ENCODE measurements at places on chromosomes 3 and 15.

DNA sequence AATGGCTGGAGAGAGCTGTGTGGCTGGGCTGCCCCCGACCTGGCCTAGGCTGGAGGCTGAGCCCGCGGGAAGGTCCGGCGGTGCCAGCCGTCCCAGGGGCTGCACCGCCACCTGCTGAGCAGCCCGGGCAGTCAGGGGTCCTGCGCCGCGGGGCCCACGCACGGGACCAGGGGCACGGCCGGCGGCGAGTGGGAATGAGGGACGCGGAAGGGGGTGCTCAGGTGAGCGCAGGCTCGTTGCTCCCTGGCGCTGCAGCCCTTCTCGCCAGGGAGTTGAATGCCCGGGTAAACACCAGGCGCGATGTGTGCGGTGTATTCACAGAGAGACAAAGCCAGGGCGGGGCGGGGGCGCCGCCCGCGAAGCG is 666 bp upstream of the SEMA3F start:
- DNase-seq = no peak

DNA sequence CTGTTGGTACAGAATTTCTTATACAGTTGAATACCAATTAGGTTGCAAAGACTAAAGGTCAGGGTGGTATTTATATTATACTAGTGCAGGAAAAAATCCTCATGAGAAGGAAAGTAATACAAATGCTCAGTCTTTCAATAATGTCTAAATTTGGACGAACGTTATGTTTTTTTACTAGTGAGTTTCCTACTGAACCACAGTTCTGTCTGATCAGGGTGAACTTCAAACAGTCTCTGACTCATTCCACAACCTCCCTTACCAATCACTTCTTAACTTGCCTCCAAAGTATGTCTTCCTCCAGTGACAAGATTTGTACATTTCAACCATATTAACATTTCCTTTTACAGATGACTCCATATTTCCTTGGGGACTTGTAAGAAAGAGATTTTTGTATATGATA is 3.4 kb downstream of the TMEM212 start:
- DNase-seq = no peak

DNA sequence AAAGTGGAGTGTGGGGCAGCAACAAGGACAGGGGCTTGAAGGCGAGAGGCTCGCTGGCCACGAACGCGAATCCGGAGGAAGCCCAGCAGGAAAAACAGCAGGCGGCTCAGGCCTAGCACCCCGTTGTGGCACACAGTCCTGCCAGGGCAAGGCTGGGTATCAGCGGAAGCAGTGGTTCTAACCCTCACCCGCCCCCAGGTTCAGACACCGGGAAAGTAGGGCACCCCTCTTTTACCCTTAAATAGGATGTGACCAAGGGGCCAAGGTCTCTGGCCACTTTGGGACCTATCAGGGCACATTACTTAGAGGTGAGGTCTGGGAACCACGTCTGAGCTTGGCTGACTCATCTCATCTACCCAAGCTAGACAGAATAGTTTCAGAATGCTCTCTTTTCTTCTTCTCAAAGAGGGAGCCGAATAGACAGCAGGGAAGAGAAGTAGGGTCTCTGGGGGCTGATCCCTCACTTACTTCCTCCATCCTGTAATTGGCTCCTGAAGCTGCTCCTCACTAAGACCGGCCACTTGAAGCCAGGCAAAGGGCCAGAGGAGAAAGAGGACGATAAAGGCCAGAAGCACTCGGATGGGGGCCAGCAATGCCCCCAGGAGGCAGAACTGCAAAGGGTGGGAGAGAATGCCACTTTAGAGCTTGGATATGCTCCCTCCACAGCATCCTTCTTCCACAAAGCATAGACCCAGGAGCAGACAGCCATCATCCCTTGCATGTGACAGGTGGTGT is 1.7 kb downstream of the LPCAT4 start:
- DNase-seq = no peak

GRCh38 chr3:9205345-9206143 is 43.9 kb downstream of the SRGAP3 start:
- no peak for DNase-seq

- DNase-seq = no peak
These were observed 61.9 kb downstream of the CRYBG3 start for GRCh38 chr3:97883736-97884135.
